Tibial artery (tissue), 4 donors: ENCODE measurements at places on chromosomes 7 and 10.

DNA sequence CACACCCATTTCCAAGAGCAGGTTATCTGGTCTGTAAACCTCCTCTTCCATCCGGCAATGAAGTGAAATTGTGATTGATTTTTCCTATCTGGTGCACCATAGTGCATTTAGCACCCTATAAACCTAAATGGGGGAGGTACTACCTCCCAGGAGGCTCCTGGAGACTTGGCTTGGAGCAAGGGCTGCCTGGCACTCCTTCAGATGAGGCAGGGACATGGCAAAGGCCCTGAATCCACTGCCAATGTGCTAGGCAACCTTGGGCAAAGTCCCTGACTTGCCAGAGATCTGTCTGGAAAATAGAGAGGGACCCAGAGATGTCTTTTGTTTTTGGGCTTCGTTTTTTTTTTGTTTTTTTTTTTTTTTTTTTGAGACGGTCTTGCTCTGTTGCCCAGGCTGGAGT is 6.7 kb upstream of the GRID1 start:
- no peak for DNase-seq

DNA sequence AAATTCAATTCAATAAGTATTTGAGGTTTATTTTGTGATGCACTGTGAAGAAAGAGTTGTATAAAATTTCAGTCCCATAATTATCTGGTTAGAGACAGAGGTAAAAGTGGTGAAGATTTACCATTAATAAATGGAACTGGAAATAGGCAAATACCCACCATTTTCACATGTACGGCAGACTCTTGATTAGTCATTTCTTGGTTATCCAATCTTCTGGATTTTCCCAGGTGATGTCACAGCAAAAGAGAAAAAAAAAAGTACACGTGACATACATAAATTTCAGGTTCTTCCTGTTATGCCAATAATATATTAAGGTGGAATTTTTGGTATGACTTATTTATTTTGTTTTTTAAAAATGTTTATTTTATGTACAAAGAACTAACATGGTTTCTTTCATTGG is 26.8 kb downstream of the NT5C3A start:
- no peak for DNase-seq

GRCh38 chr7:87920578-87920977 is 13.5 kb upstream of the ADAM22 start:
- no peak for DNase-seq

DNA sequence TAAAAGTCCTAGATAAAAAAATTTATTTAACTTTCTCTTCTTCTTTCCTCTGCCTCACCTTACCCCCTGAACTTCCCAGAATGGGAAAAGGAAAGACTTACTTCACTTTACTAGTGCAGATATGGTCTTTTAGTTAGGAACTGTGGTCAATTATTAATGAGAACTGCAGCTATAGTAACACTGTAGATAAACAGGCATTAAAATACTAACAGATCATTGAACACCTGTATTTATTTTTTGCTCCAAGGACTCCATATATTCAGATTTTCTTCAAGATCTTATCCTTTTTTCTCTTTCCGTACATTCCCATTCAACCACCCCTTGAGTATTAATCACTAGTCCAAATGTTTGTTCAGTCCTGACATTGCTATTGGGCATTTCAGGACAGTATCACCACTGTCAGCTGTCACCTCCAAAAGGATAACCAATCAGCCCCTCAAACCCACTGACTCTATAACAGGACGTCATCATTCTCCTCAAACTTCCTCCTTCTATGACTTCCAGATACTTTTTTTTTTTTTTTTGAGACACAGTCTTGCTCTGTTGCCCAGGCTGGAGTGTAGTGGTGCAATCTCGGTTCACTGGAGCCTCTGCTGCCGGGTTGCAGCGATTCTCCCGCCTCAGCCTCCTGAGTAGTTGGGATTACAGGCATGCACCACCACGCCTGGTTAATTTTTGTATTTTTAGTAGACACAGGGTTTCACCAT is 4.2 kb downstream of the CPVL start:
- DNase-seq = no peak

DNA sequence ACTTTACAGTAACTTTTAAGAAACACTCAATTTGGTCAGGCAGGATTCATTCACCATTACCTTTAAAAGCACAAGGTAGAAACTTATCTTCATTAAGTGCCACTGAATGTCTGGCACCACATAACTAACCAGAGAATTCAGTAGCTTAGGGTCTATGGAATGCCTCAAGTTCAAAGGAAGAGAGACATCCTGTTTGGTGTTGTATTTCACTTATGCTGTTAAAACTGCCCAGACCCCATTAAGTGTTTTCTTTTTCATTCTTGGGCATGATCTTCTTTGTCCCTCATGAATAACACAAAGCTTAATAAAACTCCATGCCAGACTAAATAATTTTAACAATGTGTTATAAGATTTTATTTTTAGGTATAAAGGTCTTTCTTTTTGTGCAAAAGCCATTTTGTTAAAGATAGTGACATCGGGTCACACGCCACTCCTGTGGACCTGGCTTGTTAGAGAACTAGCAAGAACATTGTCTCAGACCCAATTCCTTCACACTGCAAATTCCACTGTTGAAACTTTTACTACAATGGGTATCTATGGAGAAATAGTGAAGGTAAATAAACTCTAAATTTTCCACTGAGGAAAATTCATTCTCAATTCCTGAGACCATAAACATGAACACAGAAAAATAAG is 221.0 kb downstream of the TWIST1 start:
- no peak for DNase-seq

DNA sequence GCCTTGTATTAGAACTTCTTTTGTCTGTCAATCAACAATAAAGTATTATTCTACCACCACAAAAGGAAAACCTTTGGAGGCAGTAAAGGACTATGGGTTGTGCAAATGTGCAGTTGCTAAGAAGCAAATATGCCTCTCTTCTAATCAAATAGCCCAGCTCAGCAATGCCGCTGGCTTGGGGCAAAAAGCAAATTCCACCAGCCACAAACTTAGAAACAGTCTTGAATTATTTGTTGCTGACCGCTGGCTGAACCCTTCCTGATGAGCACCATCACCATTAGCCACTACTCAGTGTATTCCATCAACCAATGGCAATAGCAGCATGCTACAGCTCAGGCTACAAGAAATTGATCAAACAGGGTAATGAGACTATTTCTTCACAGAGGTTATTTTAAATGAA is 51.0 kb downstream of the SKAP2 start:
- no peak for DNase-seq

DNA sequence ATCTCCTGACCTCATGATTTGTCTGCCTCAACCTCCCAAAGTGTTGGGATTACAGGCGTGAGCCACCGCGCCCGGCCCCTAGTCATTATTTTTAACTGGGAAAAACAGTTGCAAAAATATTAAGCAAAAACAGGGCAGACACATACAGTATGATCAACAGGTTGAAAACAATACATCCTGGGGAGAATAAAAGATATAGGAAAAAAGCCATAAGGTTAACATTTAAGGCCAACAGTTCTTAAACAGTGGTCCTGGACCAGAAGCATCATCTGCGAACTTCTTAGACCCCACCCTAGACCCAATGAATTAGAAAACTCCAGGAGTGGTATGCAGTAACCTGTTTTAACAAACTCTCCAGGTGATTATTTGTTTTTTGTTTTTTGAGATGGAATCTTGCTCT is 6.5 kb downstream of the UBE2H start:
- no peak for DNase-seq

DNA sequence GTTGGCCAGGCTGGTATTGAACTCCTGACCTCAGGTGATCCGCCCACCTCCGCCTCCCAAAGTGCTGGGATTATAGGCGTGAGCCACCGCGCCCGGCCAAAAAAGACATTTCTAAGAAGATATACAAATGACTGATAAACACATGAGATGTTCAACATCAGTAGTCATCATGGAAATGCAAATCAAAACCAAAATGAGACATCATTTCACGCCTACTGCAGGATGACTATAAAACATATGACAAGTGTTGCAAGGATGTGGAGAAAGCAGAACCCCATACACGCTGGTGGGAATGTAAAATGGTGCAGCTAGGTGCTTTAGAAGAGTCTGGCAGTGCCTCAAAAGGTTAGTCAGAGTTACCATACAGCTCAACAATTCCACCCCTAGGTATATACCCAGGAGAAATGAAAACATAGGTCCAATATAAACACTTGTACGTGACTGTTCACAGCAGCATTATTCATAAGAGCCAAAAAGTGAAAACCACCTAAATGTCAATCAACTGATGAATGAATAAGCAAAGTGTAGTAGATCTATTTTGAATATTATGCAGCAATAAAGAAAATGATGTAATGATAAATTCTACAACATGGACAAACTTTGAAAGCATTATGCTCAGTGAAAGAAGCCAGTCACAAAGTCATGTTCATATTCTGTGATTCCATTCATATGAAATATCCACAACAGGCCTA is 24.5 kb downstream of the TMEM209 start:
- DNase-seq = no peak

DNA sequence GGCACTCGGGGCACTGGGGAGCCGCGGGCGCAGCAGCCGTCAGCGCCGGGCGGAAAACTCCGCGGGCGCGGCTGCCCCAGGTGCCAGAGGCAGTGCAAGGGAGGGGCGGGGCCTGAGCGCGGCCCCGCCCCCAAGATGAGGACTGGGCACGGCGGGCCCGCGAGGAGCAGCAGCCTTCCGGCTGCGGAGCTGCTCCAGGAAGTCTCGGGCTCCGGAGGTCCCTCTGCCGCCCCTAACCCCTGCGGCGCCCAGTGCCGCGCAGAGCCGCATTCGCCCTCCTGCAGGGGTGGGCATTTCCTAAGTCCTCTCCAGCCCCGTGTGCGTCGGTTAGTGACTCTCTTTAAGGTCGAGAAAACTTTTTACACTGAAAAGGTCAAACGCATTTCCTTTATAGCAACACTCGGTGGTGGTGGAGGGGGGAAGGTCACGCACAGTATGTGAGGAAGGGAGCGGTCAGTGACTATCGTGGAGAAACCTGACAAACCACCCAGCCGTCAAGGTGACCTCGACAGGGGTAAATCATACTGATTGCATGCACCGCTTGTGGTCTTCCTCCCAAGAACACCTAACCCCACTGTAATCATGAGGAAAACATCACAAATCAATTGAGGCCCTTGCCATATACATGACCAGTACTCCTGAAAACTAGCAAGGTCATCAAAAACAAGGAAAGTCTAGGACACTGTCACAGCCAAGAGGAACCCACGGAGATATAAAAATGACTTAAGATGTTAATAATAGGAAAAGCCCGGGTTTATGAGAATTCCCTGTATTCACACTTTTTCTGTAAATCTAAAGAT is at the start of gene ANXA11:
Gene ANXA11, minus strand, starts transcription at position 61 of the 800 bp plus-strand sequence. CDS start 32,676 bp downstream, outside the sequence.
- peak; percentile 86 for DNase-seq

GRCh38 chr7:155549226-155549625 is 2.9 kb upstream of the CNPY1 start:
- no peak for DNase-seq

DNA sequence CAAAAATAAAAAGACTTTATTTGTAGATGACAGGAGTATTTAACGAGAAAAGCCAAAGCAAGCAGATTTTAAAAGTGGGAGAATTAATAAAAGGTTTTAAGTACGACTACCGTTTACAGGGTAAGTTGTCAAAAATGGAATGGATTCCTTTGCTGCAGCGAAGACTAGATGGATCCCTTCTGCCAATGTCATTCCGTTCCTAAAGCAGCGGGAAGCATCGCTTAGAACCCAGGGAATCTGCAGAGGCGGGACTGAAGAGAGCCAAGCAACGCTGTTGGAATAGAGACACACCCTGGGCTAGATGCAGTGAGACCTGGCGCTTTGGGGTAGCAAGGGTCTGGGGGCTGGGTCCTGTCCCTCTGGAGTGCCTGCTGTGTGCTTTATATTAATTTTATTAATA is 303.1 kb upstream of the MKI67 start:
- no peak for DNase-seq

DNA sequence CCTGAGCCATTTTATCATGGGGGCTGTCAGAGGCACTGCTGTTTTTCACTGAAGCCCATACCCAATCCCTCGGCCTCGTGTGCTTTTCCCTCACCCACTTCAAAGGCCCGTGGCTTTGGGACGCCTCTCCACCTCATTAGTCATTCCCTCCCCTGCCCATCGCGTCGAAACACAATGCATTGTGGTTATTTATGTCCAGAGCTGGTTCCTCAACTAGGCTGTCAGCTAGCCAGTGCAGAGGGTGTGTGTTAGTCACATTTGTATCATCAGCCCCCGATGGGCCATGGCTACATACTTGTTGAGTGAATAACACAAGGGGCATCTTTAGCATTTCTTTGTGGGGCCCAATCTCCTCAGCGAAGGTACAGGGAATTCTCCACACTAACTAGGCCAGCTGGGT is 3.8 kb upstream of the CRCP start:
- DNase-seq = peak; percentile 33

DNA sequence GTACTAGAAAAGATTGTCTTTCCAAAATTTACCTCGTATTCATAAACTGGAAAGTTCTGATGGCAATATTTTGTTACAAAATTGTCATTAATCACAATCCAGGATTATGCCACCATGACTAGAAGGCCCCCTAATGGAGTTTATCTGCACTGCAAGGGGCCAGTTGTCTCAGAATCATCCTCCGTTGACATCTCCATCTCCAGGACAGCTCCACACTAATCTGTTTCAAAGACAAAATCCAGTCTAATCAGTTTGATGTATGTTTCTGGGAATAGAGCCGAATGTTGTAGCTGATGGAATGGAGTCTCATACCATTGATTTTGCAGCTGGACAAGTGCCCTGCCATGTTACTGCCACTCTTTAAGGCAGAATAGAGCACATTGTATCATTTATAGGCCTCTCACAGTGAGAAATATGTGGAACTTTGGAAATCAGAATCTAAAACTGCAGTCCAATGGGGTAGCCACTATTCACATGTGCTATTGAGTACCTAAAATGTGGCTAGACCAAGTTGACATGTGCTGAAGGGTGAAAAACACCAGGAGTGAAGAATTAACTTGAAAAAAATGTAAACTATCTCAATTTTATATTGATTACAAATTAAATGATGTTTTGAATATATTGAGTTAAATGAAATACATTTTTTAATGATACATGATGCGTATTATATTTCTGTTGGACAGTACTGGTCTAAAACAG is 38.3 kb upstream of the TOMM7 start:
- DNase-seq = no peak

GRCh38 chr10:31756101-31756728 is 172.4 kb downstream of the ARHGAP12 start:
- DNase-seq = no peak

DNA sequence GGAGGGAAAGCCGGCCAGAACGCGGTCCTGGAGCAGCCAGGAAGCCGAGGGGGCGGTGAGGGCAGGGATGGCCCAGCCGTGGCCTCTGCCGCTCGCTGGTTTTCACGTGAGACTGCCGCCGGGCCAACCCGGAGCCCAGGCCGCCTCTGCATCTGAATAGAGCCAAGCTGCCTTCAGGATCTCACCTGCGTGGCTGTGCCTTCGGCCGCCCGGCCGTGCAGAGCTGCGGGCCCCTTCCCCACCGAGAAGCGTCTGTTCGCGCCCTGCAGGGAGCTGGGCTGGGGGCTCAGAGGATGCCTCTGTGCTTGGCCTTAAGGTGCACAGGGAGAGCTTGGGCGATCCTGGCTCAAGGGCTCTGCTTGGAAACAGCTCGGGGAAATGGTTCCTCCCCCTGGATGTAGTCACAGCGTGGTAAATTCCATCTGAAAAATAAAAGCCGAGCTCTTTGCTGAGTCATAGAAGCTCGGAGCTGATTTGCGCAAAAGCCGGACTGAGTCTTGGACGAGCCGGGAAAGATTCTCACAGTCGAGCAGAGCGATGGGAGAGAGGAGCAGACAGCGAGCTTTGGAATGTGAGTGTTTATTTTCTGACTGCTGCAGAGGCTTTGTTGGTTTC is at the start of gene JAKMIP3:
Gene JAKMIP3, plus strand, starts transcription at position 456 of the 615 bp plus-strand sequence. CDS start 38,863 bp downstream, outside the sequence.
- peak; percentile 32 for DNase-seq
